Central memory CD8-positive, alpha-beta T cell (primary cell): ENCODE measurements at places on chromosomes 13 and 19.

- peaks cover 24% of the 10 kb centered on the region for H3K27me3 ChIP-seq
- H3K36me3 ChIP-seq = no peaks in the 10 kb centered on the region
- DNase-seq = no peak
- H3K4me1 ChIP-seq = no peaks in the 10 kb centered on the region
- no peak overlapping the region for H3K27ac ChIP-seq
These were observed 370.6 kb downstream of the TSHZ3 start for GRCh38 chr19:30978639-30979038.

DNA sequence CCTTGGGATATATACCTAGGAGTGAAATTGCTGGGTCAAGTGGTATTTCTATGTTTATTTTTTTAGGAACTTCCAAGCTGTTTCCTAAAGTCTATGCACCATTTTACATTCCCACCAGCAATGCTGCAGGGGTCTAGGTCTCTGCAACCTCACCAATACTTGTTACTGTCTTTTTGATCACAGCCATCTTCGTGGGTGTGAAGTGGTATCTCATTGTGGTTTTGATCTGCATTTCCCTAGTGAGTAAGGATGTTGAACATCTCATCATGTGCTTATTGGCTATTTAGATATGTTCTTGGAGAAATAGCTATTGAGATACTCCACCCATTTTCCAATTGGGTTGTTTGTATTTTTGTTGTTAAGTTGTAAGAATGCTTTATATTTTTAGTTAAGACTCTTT, 2.7 kb downstream of the OR10H2 start:
- H3K27ac ChIP-seq = no peak overlapping the region
- DNase-seq = no peak
- no peak overlapping the region for H3K4me3 ChIP-seq
- H3K4me1 ChIP-seq = peaks cover 18% of the 10 kb centered on the region
- H3K27me3 ChIP-seq = peaks cover 36% of the 10 kb centered on the region

DNA sequence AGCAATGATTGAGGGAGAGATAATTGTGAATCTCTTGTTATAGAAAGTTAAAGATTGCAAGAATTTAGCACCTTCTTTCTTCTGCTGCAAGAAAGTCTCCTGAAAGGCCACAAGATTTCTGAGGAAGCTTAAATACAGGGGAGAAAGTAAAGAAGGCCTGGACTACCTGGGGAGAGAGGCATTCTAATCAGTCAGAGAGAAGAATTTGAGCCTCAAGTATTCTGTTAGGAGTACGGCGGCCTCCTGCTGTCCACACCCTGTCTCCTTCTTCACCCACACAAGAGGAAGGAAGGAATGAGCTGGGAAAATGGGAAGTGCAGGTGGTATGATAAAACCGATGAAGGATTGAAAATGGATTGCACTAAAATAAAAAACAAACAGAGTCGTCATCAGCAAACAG, 474.7 kb downstream of the DIAPH3 start:
- DNase-seq = no peak
- no peak overlapping the region for H3K27ac ChIP-seq
- H3K27me3 ChIP-seq = no peaks in the 10 kb centered on the region
- no peaks in the 10 kb centered on the region for H3K4me1 ChIP-seq
- no peak overlapping the region for H3K4me3 ChIP-seq

DNA sequence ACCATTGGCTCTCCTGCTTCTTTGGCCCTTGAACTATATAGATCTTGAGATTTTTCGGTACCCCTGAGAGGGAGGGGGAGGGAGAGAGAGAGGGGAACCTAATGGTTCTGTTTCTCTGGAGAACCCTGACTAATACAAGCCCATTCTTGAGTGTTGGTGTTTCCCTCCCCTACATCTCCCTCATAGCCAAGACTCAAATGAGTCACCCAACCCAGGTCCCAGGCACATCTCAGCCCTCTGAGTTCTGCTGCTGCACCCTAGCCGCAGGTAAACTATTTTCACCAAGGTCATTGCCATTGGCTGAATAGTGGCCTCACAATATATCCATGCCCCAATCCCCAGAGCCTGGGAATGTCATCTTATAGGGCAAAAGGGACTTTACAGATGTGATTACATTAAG, 225.8 kb upstream of the MAB21L1 start:
- no peaks in the 10 kb centered on the region for H3K27me3 ChIP-seq
- no peak overlapping the region for H3K27ac ChIP-seq

DNA sequence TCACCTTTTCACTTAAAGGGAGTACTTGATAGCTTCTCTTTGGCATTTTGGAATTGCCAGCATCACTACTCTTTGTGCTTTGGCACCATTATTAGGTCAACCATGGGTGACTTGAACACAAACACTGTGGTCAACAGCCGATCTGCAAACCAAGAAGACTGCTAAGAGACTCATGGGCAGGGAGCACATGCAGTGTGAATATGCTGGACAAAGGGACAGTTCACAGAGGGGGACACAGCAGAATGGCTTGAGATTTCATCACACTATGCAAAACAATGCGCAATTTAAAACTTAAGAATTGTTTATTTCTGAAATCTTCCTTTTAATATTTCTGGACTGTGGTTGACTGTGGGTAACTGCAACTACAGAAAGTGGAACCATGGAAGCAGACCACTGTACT, 64.4 kb downstream of the LMO7 start:
- no peak overlapping the region for H3K27ac ChIP-seq
- no peak overlapping the region for H3K4me3 ChIP-seq
- H3K36me3 ChIP-seq = no peaks in the 10 kb centered on the region
- no peaks in the 10 kb centered on the region for H3K4me1 ChIP-seq

DNA sequence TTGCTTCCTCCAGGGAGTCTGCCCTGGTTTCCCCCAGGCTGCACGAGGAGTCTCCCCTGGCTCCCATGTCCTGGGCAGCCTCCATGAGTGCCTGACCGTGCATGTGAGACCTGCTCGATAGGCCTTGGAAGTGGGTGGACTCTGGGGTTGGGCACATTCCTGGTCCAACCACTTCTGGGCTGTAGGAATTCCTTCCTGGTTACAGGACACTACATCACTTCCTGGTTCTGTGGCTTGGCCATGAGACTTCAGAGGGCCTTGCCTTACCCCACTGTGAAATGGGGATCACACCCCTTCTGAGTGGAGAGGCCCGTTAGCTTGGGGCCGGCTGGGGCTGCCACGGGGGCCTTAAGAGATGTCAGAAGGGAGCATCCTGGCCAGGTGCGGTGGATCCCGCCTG, 4.0 kb upstream of the ZNF628 start:
- H3K4me1 ChIP-seq = peaks cover 12% of the 10 kb centered on the region
- H3K27me3 ChIP-seq = no peaks in the 10 kb centered on the region
- peaks cover 9% of the 10 kb centered on the region for H3K36me3 ChIP-seq
- DNase-seq = no peak

DNA sequence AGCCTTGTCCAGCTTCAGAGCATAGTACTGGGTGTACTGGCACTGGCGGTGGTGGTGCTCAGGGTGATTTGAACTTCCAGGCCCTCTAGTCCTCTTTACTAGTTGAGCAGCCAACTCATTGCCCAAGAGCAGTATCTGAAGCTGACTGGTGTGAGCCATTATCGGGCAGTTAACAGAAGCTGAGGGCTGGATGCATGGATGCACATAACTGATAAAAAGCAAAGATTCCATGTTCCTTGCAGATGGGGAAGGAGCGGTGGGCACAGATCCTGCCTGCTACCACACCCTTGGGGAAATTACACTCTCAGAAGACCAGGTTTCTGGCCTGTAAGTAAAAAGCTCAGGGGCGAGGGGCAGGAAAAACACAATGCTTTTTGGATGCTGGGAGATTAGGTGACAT, 499.4 kb upstream of the ARGLU1 start:
- H3K4me1 ChIP-seq = no peaks in the 10 kb centered on the region
- no peak for DNase-seq
- no peaks in the 10 kb centered on the region for H3K36me3 ChIP-seq
- H3K4me3 ChIP-seq = no peak overlapping the region

- H3K4me1 ChIP-seq = peaks cover 6% of the 10 kb centered on the region
- no peak for DNase-seq
- peaks cover 4% of the 10 kb centered on the region for H3K36me3 ChIP-seq
- no peak overlapping the region for H3K27ac ChIP-seq
These were observed 7.4 kb upstream of the SPACA4 start for GRCh38 chr19:48598996-48599700.

DNA sequence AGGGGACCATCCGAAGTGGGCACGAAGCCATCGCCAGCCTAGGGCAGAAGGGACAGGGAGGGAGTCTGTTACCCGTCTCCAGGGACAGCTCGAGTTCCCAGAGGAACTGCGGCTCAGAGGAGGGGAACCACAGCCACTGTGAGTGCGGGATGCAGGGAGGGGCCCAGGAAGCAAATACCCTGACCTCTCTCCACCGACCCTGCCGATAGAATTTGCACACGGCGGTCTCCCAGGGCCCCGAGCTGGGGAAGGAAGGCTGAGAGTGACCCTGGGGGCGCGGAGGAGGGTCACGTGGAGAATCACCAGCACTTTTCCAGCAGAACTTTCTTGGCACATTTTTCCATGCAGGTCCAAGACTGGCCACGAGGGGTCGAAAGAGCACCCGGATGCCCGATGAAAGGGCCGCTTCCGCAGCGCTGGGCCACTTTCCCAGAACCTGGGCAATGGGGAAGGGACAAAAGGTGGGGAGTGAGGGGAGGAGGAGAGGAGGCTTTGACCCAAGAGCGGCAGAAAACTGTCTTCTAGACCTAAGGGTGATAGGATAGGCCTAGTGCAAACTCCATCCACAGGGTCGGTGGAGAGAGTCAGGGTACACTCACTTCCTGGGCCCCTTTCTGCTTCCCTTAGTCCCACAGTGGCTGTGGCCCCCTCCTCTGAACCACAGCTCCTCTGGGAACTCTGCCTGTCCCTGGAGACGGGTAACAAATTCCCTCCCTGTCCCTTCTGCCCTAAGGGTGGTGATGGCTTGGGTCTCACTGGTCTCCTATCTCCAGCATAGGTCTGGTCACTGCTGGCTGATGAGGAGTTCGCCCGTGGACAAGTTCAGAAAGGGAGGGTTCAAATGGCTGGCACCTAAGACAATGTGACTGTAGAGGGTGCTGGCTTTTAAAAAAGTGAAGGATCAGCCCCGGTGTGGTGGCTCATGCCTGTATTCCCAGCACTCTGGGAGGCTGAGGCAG, 5.3 kb upstream of the GPR4 start:
- H3K27me3 ChIP-seq = peaks cover 15% of the 10 kb centered on the region
- H3K36me3 ChIP-seq = peaks cover 21% of the 10 kb centered on the region

GRCh38 chr19:13576726-13577125, 70.4 kb upstream of the CACNA1A start:
- no peaks in the 10 kb centered on the region for H3K36me3 ChIP-seq
- no peaks in the 10 kb centered on the region for H3K4me1 ChIP-seq
- DNase-seq = no peak
- no peak overlapping the region for H3K27ac ChIP-seq
- H3K4me3 ChIP-seq = no peak overlapping the region

- H3K4me3 ChIP-seq = peak overlapping the region; percentile 91
- peak overlapping the region; percentile 99 for H3K27ac ChIP-seq
- H3K4me1 ChIP-seq = peaks cover 63% of the 10 kb centered on the region
- H3K36me3 ChIP-seq = peaks cover 43% of the 10 kb centered on the region
- no peak for DNase-seq
These were observed 140 bp downstream of the PLEKHJ1 start for GRCh38 chr19:2236064-2236313.

DNA sequence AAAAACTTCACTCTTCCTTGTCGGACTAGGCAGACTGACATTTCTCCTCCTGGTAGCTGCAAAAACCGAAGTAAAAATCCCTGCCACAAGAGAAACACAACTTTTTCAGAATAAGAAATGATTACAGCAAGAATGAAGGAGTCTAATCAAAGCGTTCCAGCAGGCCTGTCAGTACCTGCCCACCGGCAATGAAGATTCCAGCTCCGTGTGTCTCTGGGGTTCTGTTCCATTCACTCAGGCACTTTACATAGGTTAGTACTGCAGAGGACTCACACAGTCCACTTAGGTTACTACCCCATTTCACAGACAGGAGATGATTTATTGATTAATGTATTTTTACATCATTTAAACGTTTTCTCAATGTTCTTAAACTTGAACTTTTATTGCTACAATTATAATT, 275.5 kb downstream of the NHLRC3 start:
- H3K27ac ChIP-seq = no peak overlapping the region
- H3K36me3 ChIP-seq = no peaks in the 10 kb centered on the region
- DNase-seq = no peak
- no peaks in the 10 kb centered on the region for H3K4me1 ChIP-seq

GRCh38 chr19:541699-542098, 2.2 kb upstream of the GZMM start:
- peaks cover 38% of the 10 kb centered on the region for H3K36me3 ChIP-seq
- H3K27me3 ChIP-seq = no peaks in the 10 kb centered on the region
- H3K4me1 ChIP-seq = peaks cover 27% of the 10 kb centered on the region
- no peak overlapping the region for H3K27ac ChIP-seq

GRCh38 chr19:5145521-5146511, 176.9 kb downstream of the KDM4B start:
- peaks cover 19% of the 10 kb centered on the region for H3K36me3 ChIP-seq
- no peaks in the 10 kb centered on the region for H3K4me1 ChIP-seq
- no peak for DNase-seq
- H3K27ac ChIP-seq = no peak overlapping the region

- H3K27ac ChIP-seq = no peak overlapping the region
- no peaks in the 10 kb centered on the region for H3K4me1 ChIP-seq
- peaks cover 31% of the 10 kb centered on the region for H3K27me3 ChIP-seq
- DNase-seq = no peak
- no peak overlapping the region for H3K4me3 ChIP-seq
These were observed 23.0 kb upstream of the RFXAP start for GRCh38 chr13:36796052-36796451.

DNA sequence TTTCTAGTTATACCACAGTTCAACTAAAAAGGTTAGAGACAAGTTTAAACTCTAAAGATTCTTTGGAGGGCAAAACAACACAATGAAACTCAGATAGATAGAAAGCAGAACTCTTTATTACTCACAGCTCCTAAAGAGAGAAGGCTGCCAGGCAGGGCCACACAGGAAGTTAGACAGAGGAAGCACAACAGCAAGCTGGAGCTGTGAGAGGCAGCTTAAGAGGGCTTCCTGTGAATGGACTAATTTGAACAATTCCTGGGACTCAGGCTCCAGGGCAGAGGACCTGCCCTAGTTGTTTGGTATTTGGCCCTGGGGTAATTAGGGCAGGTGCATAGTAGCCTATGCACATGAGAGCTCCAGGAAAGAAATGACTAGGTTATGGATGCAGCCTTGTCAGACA, 803.6 kb downstream of the DIAPH3 start:
- peaks cover 29% of the 10 kb centered on the region for H3K27me3 ChIP-seq
- H3K4me1 ChIP-seq = no peaks in the 10 kb centered on the region
- no peak overlapping the region for H3K4me3 ChIP-seq
- no peaks in the 10 kb centered on the region for H3K36me3 ChIP-seq

GRCh38 chr19:10502524-10503001, 593 bp downstream of the KEAP1 start:
- peak overlapping the region; percentile 95 for H3K4me3 ChIP-seq
- peaks cover 44% of the 10 kb centered on the region for H3K4me1 ChIP-seq
- peak overlapping the region; percentile 83 for H3K27ac ChIP-seq
- DNase-seq = peak; percentile 81
- peaks cover 13% of the 10 kb centered on the region for H3K36me3 ChIP-seq

- H3K27ac ChIP-seq = peak overlapping the region; percentile 69
- DNase-seq = no peak
- no peak overlapping the region for H3K4me3 ChIP-seq
- peaks cover 36% of the 10 kb centered on the region for H3K4me1 ChIP-seq
- H3K27me3 ChIP-seq = no peaks in the 10 kb centered on the region
- peaks cover 6% of the 10 kb centered on the region for H3K36me3 ChIP-seq
These were observed 14.0 kb downstream of the ZC3H4 start for GRCh38 chr19:47099576-47100050.

- peak overlapping the region; percentile 76 for H3K27ac ChIP-seq
- H3K27me3 ChIP-seq = peaks cover 35% of the 10 kb centered on the region
- peaks cover 5% of the 10 kb centered on the region for H3K36me3 ChIP-seq
- DNase-seq = no peak
- peak overlapping the region; percentile 17 for H3K4me3 ChIP-seq
- H3K4me1 ChIP-seq = peaks cover 12% of the 10 kb centered on the region
These were observed 16.3 kb upstream of the TSPAN16 start for GRCh38 chr19:11279505-11280236.
